ENCODE measurements at places on chromosomes 4 and X.

- DNase-seq: no peak
Measured at GRCh38 chrX:108384783-108385182, 53.4 kb downstream of the COL4A6 start.

- DNase-seq: no peak
Measured at GRCh38 chr4:63211776-63212479, 1197.3 kb downstream of the TECRL start.

- no peak for DNase-seq
Measured at GRCh38 chr4:137283737-137284136, 248.6 kb downstream of the PCDH18 start.

GRCh38 chr4:1410491-1411325, 4.5 kb upstream of the NKX1-1 start:
- DNase-seq: no peak

DNA sequence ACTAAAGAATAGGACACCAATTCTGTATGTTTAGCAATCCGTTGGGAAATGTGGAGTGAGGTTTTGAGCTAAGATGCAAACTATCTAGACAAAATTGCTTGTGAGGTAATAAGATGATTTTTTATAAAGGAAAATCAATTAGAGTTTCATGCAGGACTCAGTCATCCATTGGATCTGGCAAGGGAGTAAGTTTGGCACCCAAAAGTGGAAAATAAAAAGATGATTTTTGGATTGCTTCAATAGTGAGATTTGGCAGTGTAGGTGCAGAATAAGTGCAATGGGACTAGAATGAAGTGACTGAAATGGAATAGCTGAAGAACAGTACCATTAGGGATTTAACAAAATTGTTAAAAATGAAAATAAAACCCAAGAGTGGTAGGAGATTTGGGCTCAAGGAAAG, 290.5 kb upstream of the EPHA5 start:
- DNase-seq: no peak

GRCh38 chrX:30888526-30889146, 418 bp downstream of the TAB3 start:
- DNase-seq: no peak

DNA sequence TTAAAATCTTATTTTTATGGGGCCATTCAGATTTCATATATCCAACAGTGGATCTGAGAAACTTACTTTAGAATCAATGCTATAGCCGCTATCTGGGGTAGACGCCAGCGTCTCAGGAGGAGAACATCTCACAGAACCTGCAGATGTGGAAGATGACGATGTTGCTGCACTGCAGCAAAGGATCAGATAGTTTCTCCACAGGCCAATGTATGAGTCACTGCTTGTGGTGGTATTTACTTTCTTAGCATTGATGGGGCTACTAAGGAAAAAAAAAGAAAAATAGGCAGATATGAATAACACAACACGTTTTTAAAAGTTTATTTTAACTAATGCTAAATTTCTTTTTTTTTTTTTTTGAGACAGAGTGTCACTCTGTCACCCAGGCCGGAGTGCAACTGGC, 85.9 kb downstream of the ZAR1 start:
- no peak for DNase-seq
